ENCODE measurements at places on chromosomes 2 and 18.

DNA sequence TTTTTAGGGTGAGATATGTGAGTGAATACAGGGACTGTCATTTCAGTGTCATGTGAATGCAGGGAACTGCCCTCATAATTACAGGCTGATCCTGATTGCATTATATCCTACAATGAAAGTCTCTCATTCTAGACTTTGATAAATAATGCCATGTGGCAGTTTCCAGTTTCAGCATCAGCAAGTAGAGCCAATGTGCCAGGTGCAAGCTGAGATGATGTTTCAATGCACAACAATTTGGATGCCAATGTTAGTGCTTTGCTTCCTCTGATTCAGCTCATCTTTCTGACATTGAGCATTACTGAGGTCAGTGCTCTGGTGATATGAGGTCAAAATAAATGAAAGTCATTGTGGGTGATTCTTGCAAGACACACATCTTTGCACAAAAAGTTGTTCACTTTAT, 63.7 kb upstream of the TFPI start:
- no peak for DNase-seq

- no peak for DNase-seq
Measured at GRCh38 chr2:34950797-34951196, 1351.7 kb upstream of the FAM98A start.

DNA sequence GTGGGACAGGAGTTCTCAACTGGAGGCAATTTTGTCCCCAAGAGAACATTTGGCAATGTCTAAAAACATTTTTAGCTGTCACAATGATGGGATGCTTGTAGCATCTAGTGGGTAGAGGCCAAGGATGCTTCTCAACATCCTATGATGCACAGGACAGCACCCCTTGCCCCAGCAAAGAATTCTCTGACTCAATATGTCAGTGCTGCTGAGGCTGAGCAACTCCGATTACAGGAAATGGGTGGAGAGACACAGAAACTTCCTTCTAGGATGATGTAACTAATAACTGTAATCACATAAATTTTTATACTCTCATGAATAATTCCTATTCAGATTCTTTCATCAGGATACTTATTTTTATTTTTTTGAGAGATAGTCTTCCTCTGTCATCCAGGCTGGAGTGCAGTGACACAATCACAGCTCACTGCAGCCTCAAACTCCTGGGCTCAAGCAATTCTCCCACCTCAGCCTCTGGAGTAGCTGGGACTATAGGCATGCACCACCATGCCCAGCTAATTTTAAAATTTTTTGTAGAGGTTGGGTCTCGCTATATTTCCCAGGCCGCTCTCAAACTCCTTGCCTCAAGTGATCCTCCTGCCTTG, 120.3 kb upstream of the ACAA2 start:
- DNase-seq = no peak

GRCh38 chr2:235595422-235596010, 101.7 kb downstream of the AGAP1 start:
- DNase-seq = peak; percentile 76

DNA sequence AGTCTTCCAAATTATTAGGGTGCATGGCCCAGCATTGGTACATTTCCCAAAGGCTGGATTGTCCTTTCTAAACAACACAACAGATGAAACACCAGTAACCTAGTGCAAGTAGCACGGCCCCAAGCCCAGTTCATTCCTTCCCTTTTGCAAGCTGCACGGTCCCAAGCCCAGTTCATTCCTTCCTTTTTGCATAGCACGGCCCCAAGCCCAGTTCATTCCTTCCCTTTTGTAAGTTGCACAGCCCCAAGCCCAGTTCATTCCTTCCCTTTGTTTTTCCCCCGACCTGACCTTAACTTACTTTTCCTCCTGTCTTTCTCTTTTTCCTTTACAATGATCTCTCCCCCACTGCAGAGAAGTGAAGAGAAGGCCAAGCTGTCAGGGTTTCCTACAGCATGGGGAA, 60.9 kb downstream of the C18orf63 start:
- no peak for DNase-seq

DNA sequence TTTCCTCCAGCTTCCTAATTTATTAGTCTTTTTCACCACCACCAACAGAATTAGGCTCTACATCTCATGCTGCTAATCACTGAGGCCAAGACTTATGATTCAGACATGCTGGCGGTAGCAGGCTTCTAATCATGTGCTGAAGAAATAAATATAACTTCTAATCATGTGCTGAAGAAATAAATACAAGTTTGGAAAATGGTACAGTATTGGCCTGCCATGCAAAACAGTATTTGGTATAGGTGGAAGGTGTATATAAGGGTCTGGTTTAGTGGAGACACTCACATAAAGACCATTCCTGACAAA, 240.7 kb downstream of the TGIF1 start:
- no peak for DNase-seq

GRCh38 chr18:59610546-59611140, 86.6 kb downstream of the CCBE1 start:
- DNase-seq = no peak

DNA sequence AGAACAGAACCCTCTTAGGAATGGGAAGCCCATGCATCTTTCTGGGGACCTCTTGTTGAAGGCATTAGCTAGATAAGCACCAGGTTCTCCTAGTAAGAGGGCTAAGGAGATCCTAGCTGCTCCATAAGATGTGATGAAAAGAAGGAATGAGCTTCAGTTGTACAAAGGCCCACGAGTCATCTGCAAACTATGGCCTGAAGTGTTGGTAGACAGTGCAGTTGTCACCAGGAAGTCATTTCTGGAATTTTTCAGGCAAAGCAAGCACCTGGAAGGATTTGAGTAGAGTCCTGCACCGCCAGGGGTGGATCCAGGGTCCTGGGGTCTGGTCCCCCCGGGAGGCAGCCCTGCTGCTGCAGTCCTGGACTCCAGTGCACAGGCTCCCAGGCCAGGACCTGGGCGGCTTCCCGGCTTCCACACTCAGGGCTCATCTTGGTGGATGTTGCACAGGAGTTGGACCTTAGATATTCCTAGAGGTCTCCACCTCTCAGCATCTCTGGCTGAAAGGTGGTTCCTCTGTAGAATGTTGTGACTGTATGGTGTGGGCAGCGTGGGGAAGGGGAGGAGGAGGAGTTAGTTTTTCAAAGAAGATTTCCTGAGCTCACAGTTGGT, 85.3 kb downstream of the LDLRAD4 start:
- DNase-seq = no peak

DNA sequence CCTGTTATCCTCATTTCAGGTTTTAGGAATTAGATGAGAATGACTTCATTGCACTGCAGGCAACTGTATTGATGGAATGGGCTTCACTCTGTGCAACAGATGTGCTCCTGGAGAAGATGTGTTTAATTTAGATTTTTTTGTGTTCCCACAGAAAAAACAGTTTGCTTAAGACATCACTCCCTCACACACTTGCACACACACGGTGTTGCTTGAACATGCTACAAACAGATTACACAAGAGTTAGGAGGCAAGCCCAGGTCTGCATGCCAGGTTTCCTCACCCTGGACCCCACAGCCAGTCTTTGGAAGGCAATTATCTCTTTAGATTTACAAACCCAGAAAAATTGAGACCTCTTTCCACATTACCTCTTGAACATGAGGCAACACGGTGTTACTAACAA, 93.7 kb upstream of the KLHL29 start:
- DNase-seq = no peak

GRCh38 chr2:221514305-221515040, 57.6 kb downstream of the EPHA4 start:
- DNase-seq = no peak
